Endodermal cell (in vitro differentiated cells): ENCODE measurements at places on chromosomes 6 and 20.

DNA sequence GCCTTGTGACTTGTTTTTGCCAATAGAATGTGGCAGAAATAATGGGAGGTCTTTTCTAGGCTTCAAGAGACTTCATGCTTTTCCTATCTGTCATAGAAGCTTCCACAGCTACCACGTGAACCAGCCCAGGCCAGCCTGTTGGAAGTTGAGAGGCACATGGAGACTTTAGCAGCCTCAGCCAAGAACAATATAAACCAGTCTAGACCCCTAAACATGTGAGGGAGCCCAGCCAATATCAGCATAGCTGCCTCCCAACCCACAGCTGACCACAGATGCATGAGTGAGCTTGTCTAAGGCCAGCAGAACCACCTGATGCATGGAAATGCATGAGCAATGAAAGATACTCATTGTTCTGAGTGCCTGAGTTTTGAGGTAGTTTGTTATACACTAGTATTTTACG, 540.7 kb upstream of the BTBD3 start:
- no peak overlapping the region for H3K4me3 ChIP-seq
- no peak overlapping the region for H3K27ac ChIP-seq
- H3K4me1 ChIP-seq, result peaks cover 5% of the 10 kb centered on the region
- no peaks in the 10 kb centered on the region for H3K27me3 ChIP-seq

GRCh38 chr20:56762829-56763228, 133.7 kb downstream of the TFAP2C start:
- H3K27ac ChIP-seq, result no peak overlapping the region
- H3K27me3 ChIP-seq, result peaks cover 4% of the 10 kb centered on the region
- DNase-seq, result no peak
- no peaks in the 10 kb centered on the region for H3K4me1 ChIP-seq
- H3K36me3 ChIP-seq, result no peaks in the 10 kb centered on the region

DNA sequence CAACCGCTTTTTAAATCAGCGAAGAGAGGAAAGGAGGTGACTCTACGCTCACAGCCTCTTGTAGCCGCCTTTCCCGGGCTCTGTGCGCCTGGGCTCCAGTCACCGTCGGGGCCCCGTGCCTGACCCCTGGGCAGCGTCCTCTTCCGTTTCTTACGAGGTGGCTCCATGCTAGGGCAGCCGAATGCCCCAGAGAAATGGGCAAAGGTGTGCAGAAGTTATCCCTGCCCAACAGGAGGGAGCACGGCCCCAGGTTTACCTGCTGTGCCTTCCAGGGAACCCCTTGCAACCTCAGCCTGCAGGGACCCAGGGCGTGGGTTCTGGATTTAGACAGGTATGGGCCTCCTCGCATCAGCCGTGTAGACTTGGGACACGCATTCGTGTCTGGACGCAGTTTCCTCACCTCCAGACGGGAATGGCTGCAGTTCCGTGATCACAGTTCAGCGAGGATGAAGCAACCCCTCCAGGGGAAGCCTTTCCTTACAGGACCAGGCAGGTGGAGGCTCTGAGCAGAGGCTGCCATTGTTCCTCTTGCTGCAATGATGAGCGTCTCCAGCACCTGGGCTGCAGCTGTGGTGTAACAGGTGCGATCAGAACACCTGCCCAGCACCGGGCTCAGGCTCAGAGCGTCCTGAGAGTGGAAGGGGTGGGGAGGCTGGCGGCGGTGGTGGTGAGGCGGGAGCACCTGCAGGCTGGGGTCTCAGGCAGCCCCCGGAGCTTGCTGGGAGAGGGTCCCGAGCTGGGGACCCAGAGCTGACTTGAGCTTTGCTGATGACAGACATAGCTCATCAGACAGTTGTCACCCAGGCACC, 81.3 kb upstream of the BHLHE23 start:
- H3K36me3 ChIP-seq, result no peaks in the 10 kb centered on the region
- DNase-seq, result peak; percentile 33
- no peaks in the 10 kb centered on the region for H3K27me3 ChIP-seq
- H3K4me3 ChIP-seq, result no peak overlapping the region
- H3K4me1 ChIP-seq, result no peaks in the 10 kb centered on the region
- H3K27ac ChIP-seq, result no peak overlapping the region

GRCh38 chr20:33679758-33680485, 5.7 kb upstream of the NECAB3 start:
- H3K36me3 ChIP-seq, result peaks cover 20% of the 10 kb centered on the region
- DNase-seq, result no peak
- no peaks in the 10 kb centered on the region for H3K27me3 ChIP-seq
- H3K27ac ChIP-seq, result no peak overlapping the region
- no peaks in the 10 kb centered on the region for H3K4me1 ChIP-seq

GRCh38 chr6:43926634-43927531, 156.9 kb downstream of the VEGFA start:
- H3K27me3 ChIP-seq, result no peaks in the 10 kb centered on the region
- H3K27ac ChIP-seq, result peak overlapping the region; percentile 93
- H3K4me3 ChIP-seq, result no peak overlapping the region

GRCh38 chr20:37822141-37822601, 80.8 kb upstream of the VSTM2L start:
- no peaks in the 10 kb centered on the region for H3K36me3 ChIP-seq
- H3K4me3 ChIP-seq, result no peak overlapping the region
- H3K27ac ChIP-seq, result no peak overlapping the region
- peaks cover 5% of the 10 kb centered on the region for H3K4me1 ChIP-seq
- H3K27me3 ChIP-seq, result no peaks in the 10 kb centered on the region

DNA sequence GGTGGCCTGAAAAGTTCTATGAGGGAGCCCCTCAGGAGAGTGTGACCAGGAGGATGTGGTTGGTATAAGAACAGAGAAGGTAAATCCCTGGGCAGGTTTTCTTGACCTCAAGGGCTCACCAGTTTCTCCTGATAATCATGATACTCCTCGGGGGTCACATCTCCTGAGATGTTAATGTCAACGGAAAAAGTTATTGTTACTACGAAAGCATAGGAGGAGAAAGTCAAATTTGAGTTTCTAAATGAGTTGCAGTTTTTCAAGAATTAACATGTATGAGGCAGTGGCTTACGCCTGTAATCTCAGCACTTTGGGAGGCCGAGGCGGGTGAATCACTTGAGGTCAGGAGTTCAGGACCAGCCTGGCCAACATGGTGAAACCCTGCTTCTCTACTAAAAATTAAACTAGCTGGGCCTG, 23.4 kb downstream of the MGME1 start:
- H3K27ac ChIP-seq, result no peak overlapping the region
- no peak overlapping the region for H3K4me3 ChIP-seq
- DNase-seq, result no peak
- H3K4me1 ChIP-seq, result peaks cover 3% of the 10 kb centered on the region

DNA sequence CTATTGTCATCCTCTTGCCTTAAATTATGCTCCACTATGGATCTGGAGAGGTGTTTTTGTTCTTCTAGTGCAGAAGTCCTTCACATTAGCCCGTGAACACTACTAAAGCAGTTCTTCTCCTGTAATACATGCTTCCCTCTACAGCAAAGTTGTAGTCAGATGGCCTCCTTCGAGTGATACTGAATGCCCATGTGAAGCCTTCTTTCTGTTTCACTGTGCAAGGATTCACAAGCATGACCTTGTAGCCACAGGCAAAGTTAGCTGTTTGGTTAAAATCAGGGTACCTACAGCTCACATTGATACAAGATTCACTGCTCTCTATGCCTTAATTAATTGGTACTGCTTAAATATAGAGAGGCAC, 47.6 kb downstream of the ARHGAP18 start:
- no peak overlapping the region for H3K27ac ChIP-seq
- no peak for DNase-seq
- H3K36me3 ChIP-seq, result no peaks in the 10 kb centered on the region
- H3K4me3 ChIP-seq, result no peak overlapping the region

- no peaks in the 10 kb centered on the region for H3K4me1 ChIP-seq
- no peak overlapping the region for H3K4me3 ChIP-seq
- H3K27ac ChIP-seq, result no peak overlapping the region
- no peaks in the 10 kb centered on the region for H3K27me3 ChIP-seq
- DNase-seq, result no peak
Measured at GRCh38 chr20:61461461-61461860, 209.4 kb downstream of the CDH4 start.

DNA sequence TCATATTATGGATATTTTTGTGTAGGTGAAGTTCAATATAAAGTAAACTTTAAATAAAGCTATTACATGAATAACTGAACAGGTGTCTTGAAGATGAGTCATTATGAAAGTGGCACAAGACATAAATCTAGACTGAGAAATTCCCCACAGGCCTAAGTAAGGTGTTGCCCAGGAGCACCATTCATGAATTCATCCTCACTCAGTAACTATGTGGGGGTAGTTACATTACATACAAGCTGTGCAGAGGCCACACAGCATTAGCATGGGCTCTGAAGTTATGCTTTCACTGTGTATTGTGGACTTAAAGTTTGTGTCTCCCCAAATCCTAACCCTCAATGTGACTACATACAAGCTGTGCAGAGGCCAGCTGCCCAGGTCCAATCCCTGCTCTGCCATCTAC, 65.9 kb downstream of the BCAS1 start:
- H3K27ac ChIP-seq, result no peak overlapping the region
- H3K27me3 ChIP-seq, result no peaks in the 10 kb centered on the region
- no peak for DNase-seq
- H3K4me1 ChIP-seq, result no peaks in the 10 kb centered on the region
- no peaks in the 10 kb centered on the region for H3K36me3 ChIP-seq
- no peak overlapping the region for H3K4me3 ChIP-seq

- H3K27me3 ChIP-seq, result peaks cover 5% of the 10 kb centered on the region
- peak overlapping the region; percentile 93 for H3K4me3 ChIP-seq
- no peaks in the 10 kb centered on the region for H3K4me1 ChIP-seq
- no peaks in the 10 kb centered on the region for H3K36me3 ChIP-seq
Measured at GRCh38 chr6:166382500-166382932, 224 bp downstream of the MPC1 start.

GRCh38 chr6:168280020-168280898, 39.3 kb downstream of the DACT2 start:
- H3K4me3 ChIP-seq, result no peak overlapping the region
- no peaks in the 10 kb centered on the region for H3K36me3 ChIP-seq

DNA sequence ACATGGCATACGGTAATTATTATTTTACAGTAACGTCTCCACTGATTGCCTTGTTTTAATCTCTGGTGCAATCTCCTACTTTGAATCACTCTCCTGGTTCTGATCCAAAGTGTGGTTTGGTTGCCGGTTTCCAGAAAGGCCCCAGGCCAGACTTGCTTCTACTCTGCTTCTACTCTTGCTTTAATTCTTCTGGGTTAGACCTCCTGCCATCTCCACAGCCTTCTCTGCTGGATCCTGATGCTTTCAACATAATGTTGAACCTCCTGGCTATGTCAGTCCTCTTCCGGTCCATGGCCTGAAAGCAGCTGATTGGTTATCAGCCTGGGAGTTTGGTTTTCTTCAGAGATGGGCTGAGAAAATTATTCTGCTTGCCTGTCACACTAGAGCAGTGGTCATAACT, 266.5 kb upstream of the RIMS1 start:
- no peak overlapping the region for H3K4me3 ChIP-seq
- H3K27me3 ChIP-seq, result no peaks in the 10 kb centered on the region
- H3K36me3 ChIP-seq, result no peaks in the 10 kb centered on the region

DNA sequence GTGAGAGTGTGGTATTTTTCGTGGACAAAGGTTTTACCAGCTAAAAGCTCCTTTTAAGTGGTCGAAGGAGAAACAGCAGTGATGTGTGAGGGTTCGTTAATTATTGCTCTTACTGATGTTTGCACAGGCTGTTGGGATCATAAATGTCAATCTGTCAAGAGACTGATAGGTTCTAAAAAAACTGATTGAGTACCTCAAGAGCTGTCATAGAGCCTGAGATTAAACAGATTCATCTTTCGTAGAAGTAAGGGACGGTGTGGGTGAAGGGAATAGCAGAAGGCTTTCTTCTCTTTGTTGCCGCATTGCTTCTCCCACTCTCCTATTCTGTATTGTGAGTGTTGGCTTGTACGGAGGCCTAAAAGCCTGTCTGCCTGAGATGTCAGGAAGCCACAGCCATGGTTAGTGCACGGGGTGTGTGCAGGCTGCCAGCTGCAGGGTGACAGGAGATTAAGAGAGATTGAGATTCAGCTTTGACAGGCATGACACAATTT, 291.0 kb downstream of the ZFAND3 start:
- H3K36me3 ChIP-seq, result no peaks in the 10 kb centered on the region
- H3K27ac ChIP-seq, result peak overlapping the region; percentile 34
- no peak for DNase-seq
- peaks cover 4% of the 10 kb centered on the region for H3K4me1 ChIP-seq
- H3K27me3 ChIP-seq, result no peaks in the 10 kb centered on the region
- no peak overlapping the region for H3K4me3 ChIP-seq
